ENCODE measurements at places on chromosomes 5 and 9. TPM values are rescaled to one million over a fixed set of nuclear protein-coding genes. Genes with fewer than 3 reads are reported as not detected.

- no peak overlapping the region for H3K27ac ChIP-seq
- H3K27me3 ChIP-seq, result peaks cover 5% of the 10 kb centered on the region
- no peaks in the 10 kb centered on the region for H3K4me1 ChIP-seq
- no peaks in the 10 kb centered on the region for H3K36me3 ChIP-seq
- no peak for DNase-seq
These were observed 100.0 kb upstream of the IFNK start for GRCh38 chr9:27423915-27424710.

Gene HSD17B3
- 1.2 TPM for total RNA-seq

Gene SLCO6A1
- not detected for total RNA-seq

DNA sequence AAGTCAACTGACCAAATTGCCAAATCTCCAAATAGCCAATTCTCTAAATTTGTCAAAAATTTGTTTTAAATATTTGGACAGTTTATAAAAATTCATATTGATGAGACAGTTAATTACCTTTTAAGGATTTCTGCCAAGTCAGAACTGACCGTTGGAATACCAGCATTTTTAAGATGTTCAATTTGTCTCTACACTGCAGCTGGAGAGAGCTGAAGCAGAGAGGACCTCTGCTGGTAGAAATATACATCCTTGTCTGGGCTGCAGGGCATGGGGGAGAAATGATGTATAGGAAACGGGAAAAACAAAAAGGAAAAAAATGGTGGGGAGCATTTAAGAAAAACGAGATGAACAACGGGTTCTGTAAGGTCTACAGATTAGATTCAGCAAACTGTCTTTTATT, 16.8 kb downstream of the NR6A1 start:
- no peak overlapping the region for H3K27ac ChIP-seq
- peaks cover 80% of the 10 kb centered on the region for H3K27me3 ChIP-seq
- no peak overlapping the region for H3K4me3 ChIP-seq
- no peak for DNase-seq
- no peaks in the 10 kb centered on the region for H3K4me1 ChIP-seq
- H3K36me3 ChIP-seq, result peaks cover 4% of the 10 kb centered on the region

Gene OTP
- not detected for total RNA-seq

Gene LHX3
- total RNA-seq, result 0.18 TPM

Gene UBE2QL1
- not detected for total RNA-seq

Gene DDX4
- total RNA-seq, result not detected

GRCh38 chr5:4197151-4197550, 601.5 kb downstream of the IRX1 start:
- no peaks in the 10 kb centered on the region for H3K4me1 ChIP-seq
- H3K27ac ChIP-seq, result no peak overlapping the region
- no peak overlapping the region for H3K4me3 ChIP-seq
- DNase-seq, result no peak
- H3K36me3 ChIP-seq, result no peaks in the 10 kb centered on the region

DNA sequence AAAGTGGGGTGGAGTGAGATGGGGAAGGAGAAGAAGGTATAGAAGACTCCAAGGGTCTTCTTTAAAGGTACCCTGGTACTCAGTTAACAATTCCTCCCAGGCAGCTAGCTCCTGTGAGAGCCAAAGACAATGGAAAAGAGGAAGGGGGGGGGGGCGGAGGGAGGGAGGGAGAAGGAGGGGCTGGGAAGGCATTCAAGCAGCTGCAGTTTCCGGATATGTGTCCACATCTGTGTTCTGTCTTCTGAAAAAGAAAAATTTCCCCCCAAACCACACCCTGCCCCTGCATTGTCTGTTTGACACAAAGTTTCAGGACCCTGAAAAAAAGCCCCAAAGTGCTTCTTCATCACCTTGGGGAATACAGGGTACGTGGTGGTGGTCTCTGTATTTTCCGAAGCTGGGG, 11.1 kb downstream of the SPRY4 start:
- peaks cover 9% of the 10 kb centered on the region for H3K4me1 ChIP-seq
- no peak overlapping the region for H3K4me3 ChIP-seq
- no peak overlapping the region for H3K27ac ChIP-seq
- H3K36me3 ChIP-seq, result no peaks in the 10 kb centered on the region
- no peak for DNase-seq
- peaks cover 16% of the 10 kb centered on the region for H3K27me3 ChIP-seq

DNA sequence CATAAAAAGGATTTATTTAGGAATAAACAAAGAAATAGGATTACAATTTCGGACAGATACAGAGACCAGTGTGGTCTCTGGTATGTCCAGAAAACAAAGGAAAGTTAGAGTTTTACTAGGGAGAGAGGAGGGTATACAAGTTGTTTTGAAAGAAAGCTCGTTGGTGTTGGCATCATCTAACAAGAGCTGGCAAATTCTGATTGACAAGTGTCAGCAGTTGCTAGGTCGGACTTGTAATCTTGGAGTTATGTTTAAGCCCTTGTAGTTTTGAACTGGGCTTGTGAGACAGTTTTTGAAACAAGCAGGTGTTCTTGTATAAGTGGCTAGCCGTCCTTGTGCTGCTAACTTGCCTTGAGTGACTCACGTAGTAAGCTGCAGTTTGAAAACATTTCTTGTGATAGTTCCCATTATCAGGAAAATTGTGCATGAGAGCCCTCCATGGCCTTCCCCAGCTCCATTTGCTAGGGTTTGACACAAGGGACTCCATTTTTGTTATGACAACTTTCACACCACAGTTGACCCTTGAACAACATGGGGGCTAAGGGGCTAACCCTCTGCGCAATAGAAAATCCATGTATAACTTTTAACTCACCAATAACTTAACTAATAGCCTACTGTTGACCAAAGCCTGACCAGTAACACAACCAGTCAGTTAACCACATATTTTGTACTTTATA, 48.1 kb downstream of the ZNF622 start:
- H3K4me3 ChIP-seq, result no peak overlapping the region
- H3K27me3 ChIP-seq, result peaks cover 45% of the 10 kb centered on the region
- DNase-seq, result no peak
- H3K36me3 ChIP-seq, result no peaks in the 10 kb centered on the region
- H3K27ac ChIP-seq, result no peak overlapping the region
- no peaks in the 10 kb centered on the region for H3K4me1 ChIP-seq

- no peaks in the 10 kb centered on the region for H3K36me3 ChIP-seq
- H3K4me1 ChIP-seq, result no peaks in the 10 kb centered on the region
- no peak overlapping the region for H3K27ac ChIP-seq
- DNase-seq, result no peak
- H3K4me3 ChIP-seq, result no peak overlapping the region
These were observed 43.0 kb downstream of the SEMA6A start for GRCh38 chr5:116531635-116532034.

DNA sequence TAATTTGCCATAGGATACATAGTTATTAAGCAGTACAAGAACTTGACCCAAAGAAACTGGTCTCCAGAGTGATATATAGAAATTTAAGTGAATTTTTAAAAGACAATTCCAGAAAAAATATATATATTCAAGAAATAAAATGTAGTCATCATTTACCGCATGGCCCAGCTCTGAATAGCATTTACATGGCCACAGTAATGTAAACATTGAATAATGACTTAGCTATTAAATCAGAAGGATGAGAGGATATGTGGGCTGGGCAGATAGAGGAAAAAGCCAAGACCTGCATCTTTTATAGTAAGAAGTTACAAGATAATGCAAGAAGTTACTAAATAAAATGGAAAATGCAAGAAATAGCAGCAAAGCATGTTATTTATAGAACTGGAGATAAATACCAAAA, 405.2 kb upstream of the WWC1 start:
- H3K27me3 ChIP-seq, result no peaks in the 10 kb centered on the region
- DNase-seq, result no peak
